CD8-positive, alpha-beta memory T cell (primary cell): ENCODE measurements at places on chromosomes 2 and 18. TPM values are rescaled to one million over a fixed set of nuclear protein-coding genes. Genes with fewer than 3 reads are reported as not detected.

The SLC19A3 gene
- polyA plus RNA-seq = not detected

The SLC11A1 gene
- 0.32 TPM for polyA plus RNA-seq

The COBLL1 gene
- polyA plus RNA-seq = not detected

The MDH1B gene
- 0.15 TPM for polyA plus RNA-seq

The METTL5 gene
- polyA plus RNA-seq = 116 TPM

The GAREM1 gene
- polyA plus RNA-seq = not detected

- no peaks in the 10 kb centered on the region for H3K4me1 ChIP-seq
- H3K27me3 ChIP-seq = no peaks in the 10 kb centered on the region
- no peaks in the 10 kb centered on the region for H3K36me3 ChIP-seq
- no peak overlapping the region for H3K4me3 ChIP-seq
Observed at GRCh38 chr2:66982766-66983165, 414.4 kb upstream of the ETAA1 start.

DNA sequence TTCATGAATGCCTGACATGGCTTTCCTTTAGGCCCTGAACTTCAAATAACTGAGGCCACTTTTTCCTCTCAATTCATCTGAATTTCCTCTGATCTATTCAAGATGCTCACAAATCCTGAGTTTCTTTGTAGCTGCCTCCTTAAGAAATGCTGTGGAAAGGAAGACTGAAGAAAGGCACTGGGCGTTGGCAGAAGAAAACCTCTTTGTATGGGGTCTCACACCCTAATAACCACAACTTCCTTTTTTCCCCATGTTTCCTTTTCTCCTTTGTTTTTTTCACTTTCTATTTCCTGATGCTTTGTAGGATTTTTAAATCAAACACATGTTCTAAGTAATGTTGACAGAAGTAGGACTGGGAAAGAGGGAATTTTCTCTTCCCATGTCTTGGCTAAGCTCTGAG lies 447.4 kb downstream of the CMPK2 start:
- H3K4me1 ChIP-seq = no peaks in the 10 kb centered on the region
- H3K36me3 ChIP-seq = no peaks in the 10 kb centered on the region
- no peaks in the 10 kb centered on the region for H3K27me3 ChIP-seq
- no peak overlapping the region for H3K27ac ChIP-seq

GRCh38 chr2:193141998-193142397 lies 947.3 kb upstream of the TMEFF2 start:
- no peak overlapping the region for H3K27ac ChIP-seq
- no peaks in the 10 kb centered on the region for H3K36me3 ChIP-seq
- H3K27me3 ChIP-seq = no peaks in the 10 kb centered on the region

DNA sequence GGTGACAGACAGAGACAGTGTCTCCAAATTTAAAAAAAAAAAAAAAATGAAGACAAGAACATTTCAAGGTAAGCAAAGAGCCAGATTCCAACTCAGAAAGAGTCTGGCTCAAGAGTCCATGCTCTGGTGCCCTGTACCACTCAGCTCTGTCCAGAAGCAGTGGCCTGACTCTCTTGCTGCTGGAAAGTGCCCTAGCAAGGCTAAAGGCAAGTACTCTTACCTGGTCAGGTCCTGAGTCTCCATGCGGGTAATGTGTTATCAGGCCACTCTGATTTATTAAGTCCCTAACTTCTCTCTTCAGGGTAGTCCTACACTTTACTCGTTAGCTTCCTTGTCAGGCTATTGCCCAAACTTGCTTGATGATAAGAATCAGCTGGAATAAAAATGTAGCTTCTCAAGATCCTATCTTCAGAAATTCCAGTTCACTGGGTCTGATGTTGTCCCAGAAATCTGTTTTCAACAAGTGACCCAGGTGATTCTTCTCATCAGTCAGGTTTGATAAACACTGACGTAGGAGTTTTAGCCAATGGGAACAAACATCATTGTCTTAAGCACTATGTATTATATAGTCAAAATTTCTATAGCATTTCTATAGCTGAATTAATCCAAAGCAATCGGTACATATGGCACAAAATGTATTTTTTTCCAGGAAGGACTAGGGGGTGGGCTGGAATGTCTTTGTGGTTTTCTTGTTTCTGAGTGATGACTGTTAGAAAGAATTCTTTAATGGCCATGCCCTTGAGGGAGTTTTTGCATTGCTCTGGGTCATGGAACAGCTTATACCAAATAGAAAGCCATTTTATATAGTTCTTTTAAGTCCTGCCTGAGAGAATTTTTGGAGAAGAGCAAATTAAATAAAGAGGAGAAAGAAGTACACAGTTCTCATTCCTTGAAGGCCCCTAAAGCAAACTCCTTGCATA lies 139.9 kb upstream of the DNMT3A start:
- no peak overlapping the region for H3K4me3 ChIP-seq
- H3K4me1 ChIP-seq = no peaks in the 10 kb centered on the region
- H3K36me3 ChIP-seq = no peaks in the 10 kb centered on the region
- H3K27ac ChIP-seq = no peak overlapping the region

DNA sequence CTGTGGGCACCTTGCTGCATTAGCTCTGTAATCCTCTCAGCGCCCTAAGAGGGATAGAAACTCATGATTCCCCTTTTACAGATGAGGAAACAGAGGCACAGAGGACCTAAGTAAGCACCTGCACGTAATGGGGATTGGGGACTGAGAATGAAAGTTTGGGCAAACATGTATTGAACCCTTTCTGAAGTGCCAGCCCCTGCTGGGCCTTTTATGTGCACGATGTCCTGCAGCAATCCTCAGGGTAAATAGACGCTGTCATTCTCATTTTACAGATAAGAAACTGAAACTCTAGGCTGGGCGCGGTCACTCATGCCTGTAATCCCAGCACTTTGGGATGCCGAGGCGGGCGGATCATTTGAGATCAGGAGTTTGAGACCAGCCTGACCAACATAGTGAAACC lies 117.4 kb downstream of the STPG4 start:
- H3K27me3 ChIP-seq = no peaks in the 10 kb centered on the region
- H3K27ac ChIP-seq = no peak overlapping the region
- H3K36me3 ChIP-seq = peaks cover 6% of the 10 kb centered on the region
- H3K4me3 ChIP-seq = no peak overlapping the region
- H3K4me1 ChIP-seq = no peaks in the 10 kb centered on the region

GRCh38 chr2:239946864-239947728 lies 78.0 kb downstream of the NDUFA10 start:
- H3K36me3 ChIP-seq = no peaks in the 10 kb centered on the region
- no peak overlapping the region for H3K4me3 ChIP-seq
- H3K27me3 ChIP-seq = no peaks in the 10 kb centered on the region
- H3K27ac ChIP-seq = no peak overlapping the region

DNA sequence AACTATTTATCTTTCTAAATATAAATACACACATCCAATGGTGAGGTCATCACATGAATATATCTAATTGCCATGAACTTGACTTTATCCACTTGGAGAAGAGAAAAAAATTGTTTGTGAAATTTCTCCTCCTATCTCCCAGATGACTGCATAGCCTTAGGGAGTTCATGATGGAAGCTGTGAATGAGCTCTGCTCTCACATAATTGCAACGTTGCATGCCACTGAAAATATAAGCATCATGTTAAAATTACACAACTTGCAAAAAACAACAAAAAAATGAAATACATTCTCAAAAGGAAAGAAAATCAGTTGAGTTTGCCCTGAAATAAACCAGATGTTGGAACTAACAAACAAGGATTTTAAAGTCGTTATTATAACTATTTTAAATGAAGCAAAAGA lies 50.6 kb upstream of the OSR1 start:
- no peak overlapping the region for H3K27ac ChIP-seq
- H3K27me3 ChIP-seq = no peaks in the 10 kb centered on the region
- H3K36me3 ChIP-seq = no peaks in the 10 kb centered on the region
- DNase-seq = no peak
